ENCODE measurements at places on chromosomes 4 and X. TPM values are rescaled to one million over a fixed set of nuclear protein-coding genes. Genes with fewer than 3 reads are reported as not detected.

The MEPE gene
- total RNA-seq: not detected

The DCX gene
- 2.4 TPM for total RNA-seq

DNA sequence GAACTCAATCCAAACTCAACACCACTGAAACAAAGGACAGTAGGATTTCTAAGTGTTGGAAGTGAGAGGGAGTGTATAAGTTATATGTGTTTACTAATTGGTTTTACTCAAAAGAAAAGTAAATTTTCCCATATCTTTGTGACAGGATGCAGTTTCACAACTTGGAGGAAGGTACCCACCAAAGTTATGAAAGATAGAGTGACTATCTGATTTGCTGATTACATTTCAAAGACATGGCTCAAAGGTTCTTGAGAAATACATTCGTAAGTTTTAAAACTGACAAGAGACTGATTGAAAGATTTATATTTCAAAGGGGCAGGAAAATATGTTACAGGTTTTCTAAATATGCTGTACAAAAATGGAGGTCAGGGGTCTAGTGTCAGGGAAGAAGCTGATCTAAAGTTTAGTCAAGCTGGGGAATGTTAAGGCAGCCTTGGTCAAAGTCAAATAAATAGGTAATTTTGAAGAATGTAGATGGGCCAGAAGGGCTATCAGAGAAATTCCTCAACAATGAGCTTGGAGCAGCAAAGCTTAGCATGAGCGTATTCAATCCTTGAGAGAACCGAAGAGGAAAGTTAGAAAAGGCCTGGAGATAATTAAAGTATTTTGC, 9.7 kb upstream of the COMMD8 start:
- H3K4me3 ChIP-seq: no peak overlapping the region
- no peaks in the 10 kb centered on the region for H3K27me3 ChIP-seq
- no peaks in the 10 kb centered on the region for H3K4me1 ChIP-seq
- no peaks in the 10 kb centered on the region for H3K36me3 ChIP-seq
- DNase-seq: no peak
- H3K27ac ChIP-seq: no peak overlapping the region

GRCh38 chrX:17854069-17854468, 7.0 kb downstream of the RAI2 start:
- H3K27me3 ChIP-seq: peaks cover 5% of the 10 kb centered on the region
- DNase-seq: no peak
- no peaks in the 10 kb centered on the region for H3K4me1 ChIP-seq

GRCh38 chr4:144611850-144612249, 34.1 kb upstream of the HHIP start:
- H3K27me3 ChIP-seq: no peaks in the 10 kb centered on the region
- no peak overlapping the region for H3K4me3 ChIP-seq
- H3K36me3 ChIP-seq: no peaks in the 10 kb centered on the region
- no peak overlapping the region for H3K27ac ChIP-seq
- DNase-seq: peak; percentile 1

DNA sequence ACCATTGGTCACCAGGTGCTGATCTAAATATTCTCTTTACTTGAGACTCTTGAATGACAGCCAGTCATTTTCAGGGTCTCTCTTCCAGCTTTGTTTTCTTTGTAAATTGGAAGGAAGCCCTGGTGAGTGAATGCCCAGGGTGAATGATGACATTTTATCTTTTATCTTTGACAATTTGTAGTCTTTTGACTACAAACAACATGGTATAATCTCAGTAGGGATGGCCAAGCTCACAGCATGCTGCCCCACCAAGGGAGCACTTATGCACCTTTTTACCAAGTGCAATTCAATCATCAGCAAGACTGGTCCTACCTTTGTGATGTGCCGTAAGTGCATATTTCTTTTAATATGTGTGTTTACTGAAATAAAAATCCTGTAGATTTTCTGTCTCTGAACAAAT, 5.7 kb downstream of the AFM start:
- DNase-seq: no peak
- H3K27me3 ChIP-seq: no peaks in the 10 kb centered on the region
- no peak overlapping the region for H3K4me3 ChIP-seq
- H3K36me3 ChIP-seq: no peaks in the 10 kb centered on the region
- no peak overlapping the region for H3K27ac ChIP-seq

All from H1 (cell line).